ENCODE measurements at places on chromosomes 11 and 22.

DNA sequence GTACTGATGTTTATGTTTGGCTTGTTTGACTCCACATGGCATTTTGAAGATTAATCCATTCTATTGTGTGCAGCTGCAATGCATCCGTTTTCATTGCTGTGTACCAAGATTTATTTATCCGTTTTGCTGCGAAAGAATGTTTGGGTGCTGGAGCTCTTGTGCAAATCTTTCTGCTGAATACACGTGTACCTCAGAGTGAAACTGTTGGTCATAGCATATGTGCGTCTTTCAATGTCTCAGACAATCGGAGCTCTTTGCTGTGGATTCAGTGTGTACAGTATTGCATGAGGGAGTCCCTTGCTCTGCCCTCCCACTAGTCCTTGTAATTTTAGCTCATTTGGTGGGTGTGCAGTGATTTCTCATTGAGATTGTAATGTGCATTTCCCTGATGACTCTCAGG is 545.4 kb downstream of the TBC1D22A start:
- no peak for DNase-seq

DNA sequence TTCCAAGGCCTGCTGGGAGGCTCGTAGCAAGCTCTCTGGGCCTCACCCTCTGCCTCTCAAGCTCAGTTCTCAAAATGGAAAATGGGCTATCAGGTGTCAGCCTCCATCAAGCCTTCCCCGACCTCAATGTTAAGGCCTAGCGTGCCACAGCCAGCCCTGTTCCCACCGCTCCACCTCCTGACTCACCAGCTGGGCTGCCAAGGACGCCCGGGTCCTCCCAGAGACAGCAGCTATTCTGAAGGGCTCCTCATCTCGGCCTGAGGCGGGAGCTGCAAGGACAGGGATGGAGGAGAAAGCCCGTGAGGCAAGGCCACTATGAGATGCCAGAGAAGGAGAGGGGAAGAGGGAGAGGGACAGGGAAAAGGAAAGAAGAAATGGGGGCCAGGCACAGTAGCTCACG is 19.9 kb downstream of the ARAP1 start:
- no peak for DNase-seq

- DNase-seq, result no peak
Observed at GRCh38 chr11:13286279-13286821, 8.8 kb downstream of the BMAL1 start.

DNA sequence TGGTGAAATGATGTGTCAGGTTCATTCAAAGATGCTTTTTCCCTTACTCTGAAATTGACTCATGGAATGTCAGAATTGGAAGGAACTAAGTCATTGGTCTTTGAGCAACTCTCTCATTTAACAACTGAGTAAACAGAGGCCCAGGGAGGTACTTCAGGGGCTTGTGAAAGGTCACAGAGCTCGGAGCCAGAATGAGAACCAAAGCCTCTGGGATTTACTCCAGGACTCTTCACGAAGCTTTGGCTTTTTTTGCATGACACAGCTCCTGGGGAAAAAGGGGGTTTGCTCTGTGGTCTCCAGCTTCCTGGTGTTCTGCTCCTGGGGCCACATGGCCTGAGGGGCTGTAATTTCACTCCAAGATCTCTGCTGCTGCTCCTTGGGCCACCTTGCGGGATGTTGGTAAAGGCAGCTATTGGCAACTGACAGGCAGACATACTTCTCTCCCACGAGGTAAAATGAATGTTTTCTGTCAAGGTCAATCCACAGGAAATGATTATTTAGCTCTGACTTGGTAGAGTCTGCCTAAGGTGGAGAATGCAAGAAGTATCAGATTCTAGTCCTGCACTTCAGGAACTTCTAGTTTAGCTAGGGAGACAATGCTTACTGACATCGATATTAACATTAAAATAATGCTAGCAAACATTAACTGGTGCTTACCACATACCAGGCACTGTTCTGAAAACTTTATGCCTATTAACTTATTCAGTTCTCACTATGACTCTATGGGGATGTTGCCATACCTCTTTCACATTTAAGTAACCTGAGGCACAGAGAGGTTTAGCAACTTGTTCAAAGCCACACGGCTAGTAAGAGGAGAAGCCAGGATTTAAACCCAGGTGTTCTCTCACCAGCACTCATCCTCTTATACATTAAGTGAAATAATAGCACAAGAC is 16.1 kb downstream of the PKNOX2 start:
- DNase-seq, result no peak

DNA sequence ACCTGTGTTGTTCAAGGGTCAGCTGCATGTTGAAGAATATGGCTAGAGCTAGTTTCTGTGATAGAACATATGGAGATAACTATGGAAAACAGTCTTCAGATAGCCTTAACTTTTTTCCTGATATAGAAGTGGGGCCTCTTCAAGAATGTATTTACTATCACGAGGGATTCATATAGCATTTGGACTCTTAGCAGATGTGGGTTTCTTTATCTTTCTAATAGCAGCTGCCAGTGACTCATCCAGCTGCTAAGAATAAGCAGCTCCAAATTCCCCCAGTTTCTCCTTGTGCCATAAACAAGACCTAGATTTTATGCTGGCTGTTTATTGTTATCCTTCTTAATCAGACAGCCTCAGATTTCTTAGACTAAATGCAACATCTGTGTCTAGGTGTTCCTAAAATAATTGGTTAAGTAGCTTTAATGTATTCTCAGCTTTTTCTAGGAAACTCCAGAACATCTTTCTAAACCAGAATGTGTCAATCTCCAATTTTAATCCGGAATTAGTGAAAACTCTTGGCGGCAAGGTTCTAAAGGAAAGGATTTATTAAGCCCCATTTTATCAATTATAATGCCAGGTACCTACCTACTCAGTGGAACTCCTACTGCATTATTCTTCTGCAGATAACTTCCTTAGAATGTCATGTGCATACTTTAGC is 119.8 kb downstream of the CSTPP1 start:
- DNase-seq, result no peak

DNA sequence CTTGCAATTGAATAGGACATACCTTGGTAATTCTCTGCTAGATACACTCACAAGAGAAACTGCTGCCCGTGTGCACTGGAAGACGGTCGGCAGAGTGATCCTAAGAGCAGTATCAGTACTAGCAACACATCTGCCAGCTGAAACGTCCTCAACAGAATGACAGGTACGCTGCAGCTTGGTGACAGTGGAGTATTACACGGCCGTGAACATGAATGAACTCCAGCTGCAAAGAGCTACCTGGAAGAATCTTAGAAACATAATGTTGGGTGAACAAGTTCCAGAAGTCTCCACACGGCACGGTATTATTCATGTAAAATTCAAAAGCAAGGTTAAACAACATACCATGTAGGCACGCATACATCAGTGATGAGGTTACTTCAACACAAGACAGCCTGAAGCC is 44.4 kb downstream of the TPCN2 start:
- no peak for DNase-seq

GRCh38 chr22:49657275-49657973 is 170.2 kb downstream of the BRD1 start:
- DNase-seq, result no peak

DNA sequence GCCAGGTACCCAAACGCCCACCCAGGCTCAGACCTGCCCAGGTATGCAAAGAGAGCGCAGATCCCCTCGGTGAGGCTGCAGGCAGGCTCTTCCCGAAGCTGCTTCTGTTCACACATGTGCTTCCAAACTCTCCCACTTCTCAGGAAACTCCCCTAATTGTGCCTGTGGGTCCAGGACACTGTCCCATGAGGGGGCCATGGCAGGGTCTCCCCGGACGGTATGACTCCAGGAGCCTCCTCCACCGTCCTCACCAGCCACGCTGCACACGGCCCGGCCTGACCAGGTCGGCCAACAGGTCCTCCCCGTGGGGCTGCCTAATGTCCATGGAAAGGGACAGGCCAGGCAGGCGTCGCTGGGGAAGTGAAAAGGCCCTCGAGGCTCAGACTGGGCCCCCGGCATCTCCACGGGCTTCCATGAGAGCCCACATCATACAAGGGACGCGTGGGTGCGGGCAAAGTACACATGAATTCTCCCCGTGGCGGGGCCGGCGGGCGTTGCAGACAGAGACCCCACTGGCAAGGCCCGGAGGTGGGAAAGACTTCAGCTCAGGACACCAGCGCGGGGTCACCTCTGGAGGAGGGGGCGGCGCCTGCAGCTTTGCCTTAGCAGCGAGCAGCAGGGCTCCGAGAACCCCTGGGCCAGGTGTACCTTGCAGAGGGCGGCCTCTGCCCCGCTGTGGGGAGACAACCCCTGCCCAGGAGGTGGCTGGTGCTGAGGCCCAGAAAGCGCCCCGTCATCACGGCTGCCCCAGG is 526.1 kb downstream of the BRD1 start:
- no peak for DNase-seq

DNA sequence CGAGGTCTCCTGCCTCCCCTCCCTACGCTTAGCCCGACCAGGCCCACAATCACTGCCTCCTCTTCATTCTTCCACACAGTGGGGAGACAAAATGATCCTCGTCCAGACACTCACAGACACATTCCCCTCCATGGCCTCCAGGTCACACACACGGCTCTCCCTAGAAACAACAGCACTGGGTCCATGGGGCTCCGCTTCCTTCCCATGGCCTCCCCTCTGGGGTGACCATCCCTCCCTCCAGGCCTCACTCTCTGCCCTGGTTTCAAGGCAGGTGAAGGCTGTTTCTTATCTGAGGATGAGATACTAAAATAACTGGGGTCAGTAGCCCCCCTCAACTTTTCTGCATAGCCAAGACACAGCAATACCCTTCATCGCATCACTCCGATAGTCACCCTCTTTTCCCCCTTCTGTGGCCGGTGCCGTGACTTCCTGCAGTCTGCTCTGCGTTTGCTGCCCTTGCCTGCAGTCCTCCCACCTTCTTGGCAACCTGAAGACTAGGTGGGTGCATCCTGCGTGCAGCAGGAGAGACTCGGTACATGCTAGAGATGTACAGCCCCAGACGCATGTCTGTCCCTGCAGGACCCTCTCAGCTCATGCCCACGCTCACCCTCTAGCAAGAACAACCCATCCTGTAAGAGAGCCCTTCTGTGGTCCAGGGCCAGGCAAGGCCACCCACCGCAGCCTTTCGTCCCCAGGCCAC is 55.8 kb downstream of the CD6 start:
- no peak for DNase-seq

GRCh38 chr11:8234425-8234821 is 29.3 kb downstream of the LMO1 start:
- DNase-seq, result no peak

DNA sequence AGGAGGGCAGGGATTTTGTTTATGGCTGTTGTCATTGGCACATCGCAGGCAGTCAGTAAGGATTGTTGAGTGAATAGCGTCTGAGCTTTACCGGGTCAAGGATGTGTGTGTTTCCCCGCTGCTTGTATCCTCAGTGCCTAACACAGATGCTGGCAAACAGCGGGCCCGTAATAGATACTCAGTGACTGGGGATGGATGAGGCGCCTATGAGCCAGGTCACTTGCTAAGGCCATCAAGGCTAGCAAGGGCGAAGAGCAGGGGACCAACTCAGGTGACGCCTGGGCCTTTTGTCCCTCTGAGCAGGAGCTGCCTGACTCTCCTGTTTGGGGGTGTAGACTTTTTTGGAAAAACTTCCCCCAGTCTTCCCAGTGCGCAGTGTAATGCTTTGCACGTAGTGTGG is 118.1 kb downstream of the HIPK3 start:
- DNase-seq, result no peak

DNA sequence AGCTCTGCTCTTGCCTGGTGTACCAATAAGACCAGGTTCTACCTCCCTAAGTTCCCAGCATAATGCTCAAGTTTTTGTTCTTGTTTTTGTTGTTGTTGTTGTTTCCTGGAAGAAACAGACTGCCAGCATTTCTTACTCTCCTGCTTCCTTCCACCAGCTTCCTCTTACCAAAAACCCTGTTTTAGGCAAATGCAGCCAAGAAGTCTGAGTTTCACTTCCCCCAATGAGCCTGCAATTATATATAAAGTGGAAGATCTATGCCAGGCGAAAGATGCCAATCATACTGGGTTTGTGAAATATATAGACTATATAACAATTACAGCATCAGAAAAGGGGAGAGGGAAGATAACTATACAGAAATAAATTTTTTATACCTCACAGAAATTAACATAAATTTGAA is 931.5 kb upstream of the FAT3 start:
- DNase-seq, result no peak

GRCh38 chr11:116468699-116469098 is 304.1 kb downstream of the BUD13 start:
- DNase-seq, result no peak

GRCh38 chr11:74754507-74755252 is 6.0 kb downstream of the RNF169 start:
- no peak for DNase-seq

DNA sequence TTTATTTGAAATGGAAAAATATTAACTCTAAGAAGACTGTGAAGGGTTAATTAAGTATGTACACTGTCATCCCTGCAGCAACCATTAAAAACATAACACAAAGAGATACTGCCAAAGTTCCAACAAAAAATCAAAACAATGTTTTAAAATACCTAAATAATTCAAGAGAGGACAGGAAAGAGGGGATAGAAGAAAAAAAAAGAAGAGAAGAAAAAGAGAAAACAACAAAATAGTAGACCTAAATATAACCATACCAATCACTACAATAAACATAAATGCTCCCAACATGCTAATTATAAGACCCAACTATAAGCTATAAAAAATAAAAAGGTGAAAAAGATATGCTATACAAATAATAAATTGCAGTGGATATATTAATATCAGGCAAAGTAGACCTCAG is 20.1 kb downstream of the GNB1L start:
- no peak for DNase-seq

- no peak for DNase-seq
Observed at GRCh38 chr11:64036087-64037026, 626 bp downstream of the FLRT1 start.

DNA sequence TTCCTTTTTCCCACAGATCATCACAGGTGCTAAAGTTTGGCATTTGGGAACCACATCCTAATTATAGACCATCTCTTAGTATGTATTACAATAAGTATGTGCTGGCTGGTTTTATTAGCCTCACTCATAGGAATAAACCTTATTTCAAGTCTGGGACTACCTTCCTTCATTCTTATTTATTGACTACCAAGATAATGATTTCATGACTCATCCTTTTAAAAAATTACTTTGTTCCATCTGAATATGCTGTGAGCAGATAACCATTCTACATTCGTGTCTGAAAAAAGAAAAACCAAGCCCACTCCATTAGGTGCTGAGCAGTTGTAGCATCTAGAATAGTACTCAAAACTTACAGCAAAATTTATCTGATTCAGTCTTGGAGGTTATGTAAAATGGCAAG is 12.3 kb downstream of the TNRC6B start:
- DNase-seq, result no peak

GRCh38 chr22:26461188-26461810 is 22.3 kb downstream of the HPS4 start:
- peak; percentile 86 for DNase-seq

- no peak for DNase-seq
Observed at GRCh38 chr11:58945663-58946062, 6.4 kb downstream of the GLYATL1 start.

All from spinal cord (tissue), 10 donors.